Thoracic aorta endothelial cell (primary cell): ENCODE measurements at places on chromosomes 1 and 21. TPM values are rescaled to one million over a fixed set of nuclear protein-coding genes. Genes with fewer than 3 reads are reported as not detected.

Gene RGS16
- total RNA-seq: 0.13 TPM in 1 of 2 replicates, not detected in the other

Gene OLFML2B
- total RNA-seq: 0.29 and 0.40 TPM in 2 replicates

Gene MTARC1
- 2.5 and 3.4 TPM in 2 replicates for total RNA-seq

Gene FNDC10
- 0.65 and 0.80 TPM in 2 replicates for total RNA-seq

Gene VASH2
- 0.14 and 0.27 TPM in 2 replicates for total RNA-seq

Gene TMPRSS2
- total RNA-seq: not detected in 2 replicates

Gene MARK1
- total RNA-seq: 2.7 and 2.8 TPM in 2 replicates

Gene OR2L13
- total RNA-seq: not detected in 2 replicates

Gene METTL25B
- 10.0 and 13.0 TPM in 2 replicates for total RNA-seq

Gene GSTM3
- total RNA-seq: 22.7 and 43.5 TPM in 2 replicates

Gene LAMC1
- total RNA-seq: 364 and 409 TPM in 2 replicates

Gene EPHA2
- 111 and 117 TPM in 2 replicates for total RNA-seq

Gene DMBX1
- not detected in 2 replicates for total RNA-seq
